ENCODE measurements at places on chromosomes 1 and 21.

GRCh38 chr1:6048179-6048867, 2.6 kb downstream of the KCNAB2 start:
- no peak for DNase-seq

- DNase-seq, result no peak
These were observed 21.8 kb upstream of the PLEKHO1 start for GRCh38 chr1:150127868-150128267.

GRCh38 chr1:113405573-113405972, 15.3 kb downstream of the MAGI3 start:
- no peak for DNase-seq

DNA sequence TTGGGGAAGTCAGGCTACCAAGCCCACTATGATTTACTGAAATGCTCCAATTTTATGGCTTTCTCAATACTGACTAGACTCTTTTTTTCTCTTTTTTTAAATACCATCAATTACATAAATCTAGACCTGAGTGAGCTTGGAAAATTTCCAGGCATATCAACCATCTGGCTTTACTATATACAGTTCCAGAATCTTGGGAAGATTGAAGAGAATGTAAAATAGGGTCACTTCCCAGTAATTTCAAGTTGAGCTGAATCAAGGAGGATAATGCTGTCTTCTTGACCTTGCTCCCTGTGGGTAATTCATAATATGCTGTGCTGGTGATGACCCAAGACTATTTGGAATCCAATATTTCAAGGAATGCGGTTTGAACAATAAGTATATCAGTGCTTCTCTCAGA, 108.1 kb downstream of the MAP3K21 start:
- DNase-seq, result no peak

DNA sequence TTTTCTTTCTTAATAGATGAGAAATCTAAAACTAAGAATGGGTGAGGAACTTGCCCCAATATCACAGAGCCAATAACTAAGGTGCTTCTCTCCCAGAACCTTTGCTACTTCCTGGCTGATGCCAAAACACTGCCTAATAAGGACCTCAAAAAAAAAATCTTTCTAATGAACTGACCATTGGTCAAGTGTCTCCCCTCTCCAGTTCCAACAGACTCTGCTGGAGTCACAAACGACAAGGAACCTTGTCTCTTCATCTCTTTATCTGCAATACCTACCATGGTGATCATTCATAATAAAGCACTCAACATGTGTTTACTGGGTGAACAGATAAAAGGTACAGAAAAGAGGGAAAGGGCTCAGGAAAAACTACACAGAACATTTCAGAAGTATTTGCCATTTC, 197.4 kb downstream of the LTN1 start:
- no peak for DNase-seq

DNA sequence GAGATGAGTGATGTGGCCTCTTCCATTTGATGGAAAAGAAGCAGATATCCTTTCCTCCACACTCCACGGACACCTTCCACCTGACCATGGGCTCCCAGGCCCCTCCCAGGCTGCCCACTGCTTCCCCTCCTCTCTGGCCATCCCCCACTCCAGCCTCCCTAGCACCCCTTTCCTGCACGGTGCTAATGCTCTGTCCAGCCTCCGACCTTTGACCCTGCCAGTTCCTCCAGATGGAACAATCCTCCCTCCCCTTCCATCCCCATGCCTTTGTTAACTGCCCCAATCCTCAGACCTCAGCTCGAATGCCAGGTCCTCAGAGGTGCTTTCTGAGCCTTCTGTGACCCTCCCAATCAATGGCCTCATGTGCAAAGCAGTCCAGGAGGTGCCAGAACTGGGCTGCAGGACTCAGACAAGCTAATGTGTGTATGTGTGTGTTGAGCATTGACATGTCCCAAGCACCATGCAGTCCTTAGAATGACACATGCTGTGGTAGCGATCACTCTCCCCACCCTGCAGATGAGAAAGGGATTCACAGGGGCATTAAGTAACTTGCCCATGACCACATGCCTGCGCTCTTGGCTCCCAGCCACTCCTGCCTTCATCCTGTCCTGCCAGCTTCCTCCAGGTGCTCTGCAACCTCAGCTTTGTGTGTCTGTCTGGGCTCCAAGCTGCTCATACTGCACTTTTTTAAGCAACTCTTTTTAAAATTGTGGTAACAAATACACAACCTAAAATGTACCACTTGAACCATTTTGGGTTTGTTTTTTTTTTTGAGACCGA, 63.5 kb upstream of the EDN2 start:
- DNase-seq, result no peak

GRCh38 chr1:88742531-88742930, 58.5 kb downstream of the PKN2 start:
- DNase-seq, result no peak

DNA sequence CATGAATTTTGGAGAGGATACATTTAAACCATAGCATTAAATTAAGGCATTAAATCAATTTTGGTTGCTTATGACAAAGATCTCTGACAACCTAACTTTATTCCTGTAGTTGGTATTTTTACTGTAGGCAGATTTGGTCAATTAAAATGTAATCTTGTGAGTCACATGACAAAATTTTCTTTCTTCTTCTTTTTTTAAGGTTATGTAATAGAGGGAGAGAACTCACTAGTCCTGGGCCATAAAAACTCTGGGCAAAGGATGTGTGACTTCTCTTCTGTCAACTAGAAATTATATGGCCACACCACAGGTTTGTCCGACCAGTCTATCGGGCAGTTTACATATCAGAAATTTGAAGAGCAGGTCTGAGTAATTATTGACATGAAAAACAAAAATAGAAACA, 181.4 kb downstream of the RYR2 start:
- no peak for DNase-seq

GRCh38 chr1:203805689-203806088, 10.3 kb downstream of the ZBED6 start:
- DNase-seq, result no peak

DNA sequence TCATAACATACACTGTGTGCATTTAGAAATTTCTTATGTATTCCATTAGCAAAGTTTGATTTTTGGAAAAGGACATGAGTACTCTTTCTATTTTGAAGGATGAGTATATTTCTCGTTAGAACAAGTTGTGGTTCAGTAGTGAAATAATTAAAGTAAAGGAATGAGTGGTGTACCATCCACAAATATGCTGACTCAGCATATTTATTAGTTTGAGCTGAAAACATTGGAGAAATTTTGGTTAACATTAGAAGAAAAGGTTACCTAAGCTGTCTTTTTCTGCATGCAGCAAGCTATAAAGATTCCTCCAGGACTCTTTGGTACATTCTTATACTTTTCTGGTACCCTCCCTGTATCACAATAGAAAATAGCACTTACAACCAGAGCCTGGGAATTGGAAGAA, 5.7 kb upstream of the OR2L5 start:
- DNase-seq, result no peak

DNA sequence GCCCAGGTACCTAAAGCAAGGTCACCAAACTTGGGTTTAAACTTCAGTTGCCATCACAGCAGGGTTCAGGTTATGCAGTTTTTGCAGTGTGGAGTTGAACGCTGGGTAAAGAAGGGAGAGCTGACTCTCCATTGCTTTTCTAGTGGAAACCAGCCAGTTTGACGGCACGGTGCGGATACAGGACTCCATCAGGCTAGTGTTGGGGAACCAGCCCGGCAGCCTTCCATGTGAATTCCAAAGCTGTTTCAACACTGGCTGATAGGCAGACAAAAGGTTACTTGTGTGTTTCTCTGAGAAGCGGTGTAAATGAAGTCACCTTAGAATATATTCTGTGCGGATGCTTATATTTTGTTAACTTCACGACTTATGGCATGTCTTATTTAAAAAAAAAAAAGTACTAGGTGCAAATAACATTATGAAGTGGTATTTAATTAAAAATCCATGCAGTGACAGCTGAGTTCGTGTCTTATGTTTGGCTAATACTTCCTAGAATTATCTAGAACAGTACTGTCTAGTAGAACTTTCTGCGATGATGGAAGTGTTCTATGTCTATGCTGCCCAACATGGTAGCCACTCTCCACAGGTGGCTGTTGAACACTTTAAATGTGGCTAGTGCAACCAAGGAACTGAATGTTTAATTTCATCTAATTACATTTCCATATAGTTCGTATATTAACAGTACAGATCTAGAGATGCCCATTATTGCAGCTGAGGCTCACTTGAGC, 29.9 kb upstream of the RCAN3 start:
- no peak for DNase-seq

GRCh38 chr1:171127501-171127900, 36.8 kb downstream of the FMO3 start:
- DNase-seq, result no peak

- DNase-seq, result no peak
These were observed 24.4 kb upstream of the DOCK7 start for GRCh38 chr1:62712336-62713243.

GRCh38 chr1:231695439-231696255, 69.1 kb downstream of the DISC1 start:
- no peak for DNase-seq

- no peak for DNase-seq
These were observed 105.5 kb downstream of the FASLG start for GRCh38 chr1:172764378-172764777.

DNA sequence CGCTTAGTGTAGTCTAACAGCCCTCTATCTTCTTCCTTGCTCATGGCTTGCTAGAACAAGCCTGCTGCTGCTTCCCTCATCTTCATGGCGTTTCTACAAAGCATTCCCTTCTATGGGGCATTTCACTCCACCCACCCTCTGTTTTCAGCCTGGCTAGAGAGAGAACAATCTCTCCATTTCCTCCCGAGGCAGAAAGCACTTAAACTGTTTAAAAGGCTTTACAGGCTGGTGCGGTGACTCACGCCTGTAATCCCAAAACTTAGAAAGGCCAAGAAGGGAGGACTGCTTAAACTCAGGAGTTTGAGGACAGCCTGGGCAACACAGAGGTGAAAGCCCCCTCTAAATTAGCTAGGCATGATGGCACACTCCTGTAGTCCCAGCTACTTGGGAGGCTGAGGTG, 17.8 kb downstream of the ORC1 start:
- DNase-seq, result no peak

- no peak for DNase-seq
These were observed 8.3 kb upstream of the AIM2 start for GRCh38 chr1:159084867-159085266.

- no peak for DNase-seq
These were observed 147.9 kb downstream of the GREM2 start for GRCh38 chr1:240464099-240464498.

DNA sequence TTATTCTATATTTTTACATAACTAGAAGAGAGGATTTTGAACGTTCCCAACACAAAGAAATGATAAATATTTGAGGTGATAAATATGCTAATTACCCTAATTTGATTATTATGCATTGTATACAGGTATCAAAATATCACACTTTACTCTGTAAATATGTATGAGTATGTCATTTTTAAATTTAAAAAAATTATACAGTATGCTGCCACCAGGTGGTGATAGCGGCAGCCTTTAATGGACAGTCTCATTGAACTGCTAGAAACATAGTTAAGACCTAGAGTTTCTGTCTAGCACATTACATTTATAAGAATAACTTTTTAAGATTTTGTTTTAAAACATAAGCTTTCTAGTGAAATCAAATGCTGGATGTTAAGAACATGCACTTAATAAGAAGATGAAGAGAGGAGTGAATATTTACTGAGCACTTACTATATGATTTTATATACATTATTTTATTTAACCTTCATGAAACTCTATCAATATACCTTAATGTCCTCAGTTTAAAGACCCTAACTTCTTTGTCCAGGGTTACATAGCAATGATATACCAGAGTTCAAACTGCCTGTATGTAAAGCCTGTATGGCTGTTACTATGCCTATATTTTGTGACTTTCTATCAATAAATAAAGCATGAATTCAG, 207.1 kb downstream of the NUF2 start:
- no peak for DNase-seq

DNA sequence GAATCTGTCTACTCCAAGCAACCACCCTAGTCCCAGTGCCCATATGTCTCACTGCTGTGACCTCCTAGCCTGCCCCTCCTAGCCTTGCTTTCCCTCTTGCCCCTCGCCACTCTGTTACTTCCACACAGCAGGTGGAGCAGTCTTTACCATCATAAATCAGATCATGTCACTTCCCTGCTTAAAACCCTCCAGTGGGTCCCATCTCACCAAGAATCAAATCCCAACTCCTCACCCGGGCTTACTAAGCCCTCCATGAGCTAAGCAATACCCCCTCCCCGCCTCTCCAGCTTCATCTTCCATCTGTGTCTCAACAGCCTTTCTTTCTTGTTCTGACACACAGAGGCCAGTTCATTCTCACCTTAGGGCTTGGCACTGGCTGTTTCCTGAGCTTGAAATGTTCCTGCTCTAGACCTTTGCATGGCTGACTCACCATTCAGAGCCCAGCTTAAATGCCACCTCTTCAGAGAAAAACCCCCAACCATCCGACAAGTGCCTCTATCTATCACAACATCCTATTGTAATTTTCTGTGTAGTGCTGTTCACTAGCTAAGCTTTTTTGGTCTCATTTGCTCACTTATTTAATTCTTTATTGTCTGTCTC, 22.3 kb downstream of the KNCN start:
- no peak for DNase-seq

DNA sequence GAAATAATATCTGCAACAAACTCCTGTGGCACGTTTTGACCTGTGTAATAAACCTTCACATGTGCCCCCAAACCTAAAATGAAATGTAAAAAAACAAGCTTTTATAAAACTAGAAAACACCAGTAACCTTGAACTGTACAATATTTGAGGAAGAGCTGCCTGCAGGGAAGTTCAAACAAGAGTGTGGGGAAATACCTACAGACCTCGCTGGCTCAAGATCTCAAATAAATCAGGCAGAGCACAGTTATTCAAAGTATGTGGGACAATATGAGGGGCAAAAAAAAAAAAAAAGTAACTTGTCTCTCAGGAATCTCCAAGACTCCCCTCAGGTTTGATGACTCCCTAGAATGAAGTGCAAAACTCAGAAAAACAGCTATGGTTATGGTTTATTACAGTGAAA, 37.9 kb upstream of the PPIH start:
- DNase-seq, result no peak

- no peak for DNase-seq
These were observed 64.2 kb upstream of the ERRFI1 start for GRCh38 chr1:8090241-8090702.

Data from cortex of kidney (tissue), 1 donor.